PC-9 (cell line): ENCODE measurements at places on chromosomes 5 and 9. TPM values are rescaled to one million over a fixed set of nuclear protein-coding genes. Genes with fewer than 3 reads are reported as not detected.

C9orf85 gene
- 16.8 and 19.0 TPM in 2 replicates for total RNA-seq

NREP gene
- not detected in 2 replicates for total RNA-seq

DBH gene
- total RNA-seq = not detected in 2 replicates

SOWAHA gene
- not detected in 2 replicates for total RNA-seq

CCDC69 gene
- total RNA-seq = 0.35 and 0.50 TPM in 2 replicates

SVEP1 gene
- total RNA-seq = 2.9 and 3.3 TPM in 2 replicates

GLIPR2 gene
- 3.9 and 7.7 TPM in 2 replicates for total RNA-seq
